ENCODE measurements at places on chromosomes 3 and 15.

DNA sequence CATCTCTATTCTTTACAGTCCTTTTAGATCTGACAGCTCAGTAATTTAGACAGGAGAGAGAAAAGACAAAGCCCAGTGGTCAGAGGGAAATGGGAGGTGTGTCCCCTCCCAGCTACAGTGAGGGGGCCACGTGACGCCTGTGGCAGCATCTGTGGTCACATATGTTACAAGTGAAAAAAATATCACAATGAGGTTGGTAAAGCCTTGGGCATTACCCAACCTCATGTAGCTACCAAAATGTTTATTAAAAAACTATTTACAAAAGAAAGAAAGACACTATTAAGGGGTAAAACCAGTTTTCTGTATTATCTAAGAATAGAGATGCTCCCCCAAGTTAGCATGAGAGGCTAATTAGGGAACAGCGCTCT lies 42.9 kb upstream of the PLCL2 start:
- no peak for DNase-seq

- DNase-seq, result no peak
Observed at GRCh38 chr3:40262331-40262730, 47.2 kb upstream of the EIF1B start.

- DNase-seq, result no peak
Observed at GRCh38 chr15:41876689-41877088, 17.2 kb downstream of the SPTBN5 start.

- peak; percentile 91 for DNase-seq
Observed at GRCh38 chr15:31364301-31365031, 37.8 kb downstream of the KLF13 start.

DNA sequence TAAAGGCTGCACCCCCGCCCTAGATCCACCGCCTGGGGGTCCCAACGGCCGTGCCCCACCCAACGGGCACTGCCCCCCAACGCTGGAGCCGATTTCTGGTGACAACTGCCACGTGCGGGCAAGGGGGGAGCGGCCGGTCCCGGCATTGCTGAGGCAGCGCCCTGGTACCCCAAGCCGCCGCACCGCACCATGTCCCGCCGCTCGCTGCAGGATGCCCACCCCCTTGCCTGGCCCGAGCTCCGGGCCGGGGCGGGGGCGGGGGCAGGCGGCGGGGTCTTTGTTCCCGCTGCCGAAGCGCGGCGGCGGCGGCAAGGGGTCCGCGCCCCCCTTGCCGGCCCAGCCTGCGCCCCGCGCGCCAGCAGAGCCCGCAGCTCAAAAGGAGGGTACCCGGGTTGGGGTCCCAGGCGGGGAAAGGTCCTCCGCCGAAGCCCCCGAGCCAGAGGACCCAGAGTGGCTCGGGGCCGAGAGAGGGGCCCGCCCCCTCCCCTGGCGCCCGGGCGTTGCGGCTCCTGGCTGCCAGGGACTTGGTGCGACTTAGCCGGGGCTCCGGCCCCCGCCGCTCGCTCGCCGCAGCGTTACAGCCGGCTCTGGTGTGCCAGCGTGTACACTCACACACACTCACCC lies 678 bp downstream of the SEMA7A start:
- DNase-seq, result no peak

DNA sequence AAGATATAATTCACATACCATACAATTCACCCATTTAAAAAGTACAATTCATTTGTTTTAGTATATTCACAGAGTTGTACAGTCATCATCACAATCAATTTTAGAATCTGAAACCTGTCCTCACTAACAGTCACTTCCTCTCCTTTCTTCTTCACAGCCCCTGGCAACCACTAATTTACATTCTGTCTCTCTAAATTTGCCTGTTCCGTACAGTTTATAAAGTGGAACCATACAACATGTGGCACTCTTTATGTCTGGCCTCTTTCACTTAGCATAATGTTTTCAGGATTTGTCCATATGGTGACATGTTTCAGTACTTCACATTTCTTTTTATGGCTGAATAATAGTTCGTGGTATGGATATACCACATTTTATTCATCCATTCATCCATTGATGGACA lies 22.7 kb downstream of the ERICH6 start:
- DNase-seq, result no peak

GRCh38 chr3:161879470-161879869 lies 382.9 kb downstream of the OTOL1 start:
- DNase-seq, result no peak

DNA sequence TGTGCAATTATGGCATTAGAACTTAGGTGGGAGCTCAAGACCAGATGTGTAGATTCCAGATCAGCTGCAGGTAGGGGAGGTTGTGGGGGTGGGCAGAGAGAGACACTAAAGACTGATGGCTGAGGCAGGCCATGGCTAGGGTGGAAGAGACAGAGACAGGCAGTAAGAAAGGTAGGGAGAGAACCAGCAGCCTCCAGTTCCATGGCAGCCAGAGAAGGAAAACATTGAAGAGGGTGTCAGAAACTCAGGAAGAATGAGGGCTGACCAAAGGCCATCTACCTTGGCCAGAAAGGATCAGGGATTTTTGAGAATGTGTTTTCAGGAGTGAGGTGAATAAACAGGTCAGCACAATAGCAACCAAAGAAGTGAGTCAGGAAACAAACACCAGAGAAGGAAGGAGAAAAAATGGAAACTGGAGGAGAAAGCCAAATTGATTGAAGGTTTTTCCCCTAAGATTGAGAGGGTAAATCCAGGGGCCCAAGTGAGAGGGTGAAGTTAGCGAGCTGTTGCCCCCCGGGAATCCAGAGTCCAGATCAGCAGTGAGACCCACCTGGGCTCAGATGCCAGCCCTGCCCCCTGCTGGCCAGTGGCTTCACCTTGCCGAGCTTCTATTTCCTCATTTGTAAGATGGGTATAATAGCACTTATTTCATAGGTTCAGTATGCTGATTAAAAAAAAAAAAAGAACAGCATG lies 41.0 kb downstream of the ABHD2 start:
- DNase-seq, result peak; percentile 86

DNA sequence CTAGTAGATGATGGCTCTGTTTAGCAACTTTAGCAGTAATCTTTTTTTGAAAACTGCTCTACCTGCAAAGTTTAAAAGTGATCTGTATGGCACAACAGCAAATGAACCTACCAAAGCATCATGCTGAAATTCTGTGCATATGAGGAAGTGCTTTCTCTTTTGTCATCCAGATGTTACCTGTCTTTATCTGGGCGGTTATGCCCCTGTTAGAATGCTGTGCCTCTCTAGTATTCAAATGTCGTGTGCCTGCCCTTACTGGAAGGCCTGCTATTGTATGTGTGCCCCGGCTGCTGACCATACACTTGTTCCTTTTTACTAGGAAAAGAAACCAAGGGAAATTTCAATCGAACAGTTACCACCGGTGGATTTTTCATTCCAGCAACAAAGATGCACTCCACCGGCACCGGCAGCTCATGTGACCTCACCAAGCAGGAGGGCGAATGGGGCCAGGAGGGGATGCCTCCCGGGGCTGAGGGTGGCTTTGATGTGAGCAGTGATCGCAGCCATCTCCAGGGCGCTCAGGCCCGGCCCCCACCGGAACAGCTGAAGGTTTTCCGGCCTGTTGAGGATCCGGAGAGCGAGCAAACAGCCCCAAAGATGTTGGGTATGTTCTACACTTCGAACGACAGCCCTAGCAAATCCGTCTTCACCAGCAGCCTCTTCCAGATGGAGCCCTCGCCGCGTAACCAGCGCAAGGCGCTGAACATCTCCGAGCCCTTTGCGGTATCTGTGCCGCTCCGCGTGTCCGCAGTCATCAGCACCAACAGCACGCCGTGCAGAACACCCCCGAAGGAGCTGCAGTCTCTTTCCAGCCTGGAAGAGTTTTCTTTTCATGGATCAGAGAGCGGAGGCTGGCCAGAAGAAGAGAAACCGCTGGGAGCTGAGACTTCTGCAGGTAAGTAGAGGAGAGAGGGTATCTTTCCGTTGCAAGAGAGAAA lies 61.6 kb downstream of the TMEM39A start:
- DNase-seq, result no peak

DNA sequence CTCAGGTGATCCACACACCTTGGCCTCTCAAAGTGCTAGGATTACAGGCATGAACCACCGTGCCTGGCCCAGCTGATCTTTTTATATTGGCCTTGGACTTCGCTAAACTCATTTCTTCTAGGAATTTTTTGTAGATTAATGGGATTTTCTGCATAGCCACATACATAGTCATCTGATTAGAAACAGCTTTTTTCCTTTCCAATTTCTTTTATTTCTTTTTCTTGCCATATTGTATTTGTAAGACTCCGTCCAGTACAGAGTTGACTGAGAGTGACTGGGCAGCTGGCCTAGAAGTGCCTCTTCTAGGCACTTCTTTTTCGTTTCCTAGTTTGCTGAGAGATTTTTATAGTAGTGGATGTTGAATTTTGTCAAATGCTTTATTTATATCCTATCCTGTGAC lies 37.4 kb downstream of the ARIH1 start:
- DNase-seq, result no peak

DNA sequence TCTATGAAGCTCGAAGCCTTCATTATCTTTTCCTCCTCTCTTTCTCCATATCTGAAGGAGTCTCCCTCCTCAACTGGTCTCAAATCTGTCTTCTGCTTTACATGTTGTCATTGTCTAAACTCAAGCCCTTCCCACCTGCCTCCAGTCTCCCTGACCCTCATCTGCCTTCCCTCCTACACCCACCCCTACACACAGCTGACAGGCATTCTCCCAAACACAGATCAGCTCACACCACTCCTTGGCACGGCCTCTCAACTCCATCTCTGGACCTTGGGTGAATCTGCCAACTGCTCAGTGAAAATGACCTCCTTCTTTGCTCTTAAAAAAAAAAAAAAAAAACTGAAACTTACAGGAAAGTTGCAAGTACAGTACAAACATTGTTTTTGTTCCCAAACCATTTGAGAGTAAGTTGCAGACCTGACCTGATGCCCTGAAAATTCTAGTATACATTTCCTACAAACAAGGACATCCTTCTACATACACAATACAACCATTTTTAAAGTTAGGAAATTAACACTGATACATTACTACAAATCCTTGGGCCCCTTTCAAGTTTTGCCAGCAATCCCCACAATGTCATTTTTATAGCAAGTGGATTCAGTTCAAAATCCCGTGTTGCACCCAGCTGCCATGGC lies 49.4 kb upstream of the UBE2E1 start:
- no peak for DNase-seq

DNA sequence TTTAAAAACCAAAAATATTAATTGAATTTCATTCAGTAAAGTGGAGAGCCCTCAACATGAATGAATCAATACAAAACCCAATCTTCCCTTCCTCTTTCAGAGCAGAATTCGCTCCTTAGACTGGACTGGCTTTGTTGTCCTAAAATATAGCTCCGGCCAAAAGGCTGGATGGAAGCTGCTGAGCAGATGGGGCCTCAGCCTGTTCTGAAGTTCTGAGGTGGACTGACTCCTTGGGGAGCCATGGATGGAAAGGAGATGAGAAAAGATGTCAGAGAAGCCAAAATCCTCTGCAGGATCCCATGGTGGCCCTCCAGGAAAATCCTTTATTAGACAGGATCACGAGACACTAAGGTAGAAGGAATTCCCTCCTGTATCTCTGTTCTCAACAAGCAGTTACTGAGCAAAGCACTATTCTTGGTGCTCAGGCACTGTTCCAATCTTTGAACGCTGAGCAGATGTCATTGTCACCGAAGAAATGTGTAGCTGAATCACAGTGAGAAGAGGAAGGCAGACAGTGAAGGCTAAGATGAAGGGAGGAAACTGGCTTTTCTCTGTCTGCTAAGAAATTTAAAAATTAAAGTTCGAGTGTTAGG lies 122.0 kb downstream of the SEMA6D start:
- DNase-seq, result no peak

DNA sequence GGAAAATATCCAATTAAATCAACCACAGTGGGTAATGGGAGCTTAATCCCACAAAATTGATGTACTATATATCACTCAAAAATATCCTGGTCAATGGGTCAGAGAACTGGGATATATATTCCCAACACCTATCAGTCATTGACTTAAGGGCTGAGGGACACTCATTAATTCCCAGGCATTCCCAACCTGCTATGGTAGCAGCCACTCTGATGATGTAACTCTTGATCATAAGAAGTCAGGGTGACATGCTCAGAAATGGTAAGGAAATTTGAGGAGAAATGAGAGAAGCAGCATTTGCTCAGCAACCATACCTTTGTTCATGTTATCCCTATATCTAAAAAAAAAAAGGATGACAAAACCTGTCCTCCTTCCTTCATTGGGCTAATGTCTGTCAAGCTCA lies 3.1 kb upstream of the PLOD2 start:
- no peak for DNase-seq

GRCh38 chr3:17755836-17756235 lies 13.4 kb upstream of the TBC1D5 start:
- DNase-seq, result no peak

DNA sequence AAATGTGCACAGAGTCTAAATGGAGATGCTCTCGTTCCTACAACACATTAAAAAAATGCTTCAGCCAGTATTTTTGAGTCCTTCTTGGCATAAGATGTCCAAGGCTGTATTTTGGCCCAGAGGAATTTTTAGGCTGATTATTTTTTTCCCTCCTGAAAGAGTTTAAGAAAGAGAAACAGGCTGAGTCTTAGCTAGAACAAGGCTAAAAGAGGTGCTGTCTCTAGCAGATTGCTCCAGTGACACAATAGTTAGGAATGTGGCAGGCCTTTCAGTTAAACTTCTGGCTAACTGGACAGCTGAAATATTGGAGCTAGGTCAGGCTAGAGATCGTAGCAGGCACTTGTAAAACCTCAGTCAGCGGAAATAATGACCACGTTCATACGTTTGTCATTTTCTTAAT lies 271.4 kb upstream of the RARB start:
- no peak for DNase-seq

DNA sequence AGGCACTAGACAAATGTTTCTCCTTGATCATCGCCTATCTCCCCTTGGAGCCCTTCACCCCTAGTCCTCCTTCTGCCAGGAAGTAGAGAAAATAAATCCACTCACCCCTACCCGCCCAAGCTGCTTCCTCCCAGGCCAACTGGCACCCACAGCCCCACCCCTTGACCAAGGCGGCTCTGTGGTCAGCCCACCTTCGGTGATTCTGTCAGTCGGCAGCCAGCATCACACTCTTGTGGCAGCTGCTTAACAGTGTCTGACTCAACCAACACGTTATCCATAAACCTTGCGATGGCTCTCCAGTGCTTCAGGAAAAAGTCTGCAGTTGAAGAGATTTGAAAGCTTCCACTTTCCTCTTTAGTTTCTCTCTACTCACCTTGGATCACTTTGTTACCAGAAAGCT lies 7.6 kb downstream of the SHF start:
- no peak for DNase-seq

GRCh38 chr3:159910991-159911663 lies 77.5 kb upstream of the IL12A start:
- no peak for DNase-seq

GRCh38 chr15:89307046-89307587 lies 27.5 kb downstream of the POLG start:
- DNase-seq, result no peak

DNA sequence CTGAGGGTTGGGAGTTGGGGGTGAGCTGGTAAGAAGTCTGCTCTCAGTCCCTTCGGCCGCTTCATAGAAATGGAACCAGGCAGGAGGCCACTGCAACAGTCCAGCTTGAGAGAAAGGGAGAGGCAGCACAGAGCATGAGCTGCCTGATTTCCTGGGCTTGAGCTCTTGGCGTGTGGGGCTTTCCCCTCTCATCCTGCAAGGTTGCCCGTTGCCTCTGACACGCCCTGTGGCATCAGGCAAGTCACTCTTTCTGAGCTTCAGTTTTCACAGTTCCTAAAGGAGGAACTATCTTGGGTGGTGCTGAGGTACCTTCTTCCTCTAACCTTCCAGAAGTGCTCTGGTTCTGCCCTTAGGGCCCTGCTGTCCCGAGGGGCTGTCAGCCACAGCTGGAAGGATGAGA lies 4.9 kb downstream of the MESP2 start:
- DNase-seq, result no peak

- DNase-seq, result peak; percentile 88
Observed at GRCh38 chr3:194112120-194113106, 23.5 kb upstream of the HES1 start.

Measured in NCI-H1417 (cell line).